Glutamatergic neuron (in vitro differentiated cells): ENCODE measurements at places on chromosomes 3 and 15. TPM values are rescaled to one million over a fixed set of nuclear protein-coding genes. Genes with fewer than 3 reads are reported as not detected.

DNA sequence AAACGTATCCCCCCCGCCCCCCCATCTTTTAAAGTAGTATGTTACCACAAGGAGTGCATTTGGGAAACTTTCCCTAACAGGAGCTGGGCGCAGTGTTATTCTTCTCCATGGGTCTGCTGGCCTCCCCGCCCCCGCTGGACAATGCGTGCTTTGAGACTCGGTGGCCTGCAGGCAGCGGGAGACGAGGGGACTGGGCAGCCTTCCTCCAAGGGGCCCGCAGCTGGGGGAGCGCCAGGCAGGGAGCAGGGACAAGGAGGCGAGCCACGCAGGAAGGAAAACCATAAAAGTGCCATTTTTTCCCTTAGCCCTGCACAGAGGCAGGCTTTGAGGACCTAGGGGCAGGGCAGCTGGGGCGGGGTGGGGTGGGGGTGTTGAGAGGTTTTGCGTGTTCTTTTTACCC lies 14.1 kb downstream of the SOX2 start:
- DNase-seq = peak; percentile 38

DNA sequence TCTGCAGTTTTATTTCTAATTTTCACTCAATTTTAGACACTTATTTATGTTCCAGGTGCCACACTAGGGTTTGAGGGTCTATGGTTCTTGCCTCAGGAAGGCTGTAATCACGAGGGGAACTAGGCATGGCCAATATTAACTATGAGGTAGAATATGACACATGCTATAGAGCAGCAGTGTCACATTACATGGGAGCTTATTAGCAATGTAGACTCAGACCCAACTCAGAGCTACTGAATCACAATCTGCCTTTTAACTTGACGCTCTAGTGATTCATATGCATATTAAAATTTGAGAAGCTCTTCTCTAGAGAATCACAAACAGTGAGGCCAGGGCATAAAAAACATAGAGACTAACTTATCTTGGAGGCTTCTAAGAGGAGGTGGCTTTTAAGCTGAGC lies 32.8 kb upstream of the MRPL3 start:
- no peak for DNase-seq

DNA sequence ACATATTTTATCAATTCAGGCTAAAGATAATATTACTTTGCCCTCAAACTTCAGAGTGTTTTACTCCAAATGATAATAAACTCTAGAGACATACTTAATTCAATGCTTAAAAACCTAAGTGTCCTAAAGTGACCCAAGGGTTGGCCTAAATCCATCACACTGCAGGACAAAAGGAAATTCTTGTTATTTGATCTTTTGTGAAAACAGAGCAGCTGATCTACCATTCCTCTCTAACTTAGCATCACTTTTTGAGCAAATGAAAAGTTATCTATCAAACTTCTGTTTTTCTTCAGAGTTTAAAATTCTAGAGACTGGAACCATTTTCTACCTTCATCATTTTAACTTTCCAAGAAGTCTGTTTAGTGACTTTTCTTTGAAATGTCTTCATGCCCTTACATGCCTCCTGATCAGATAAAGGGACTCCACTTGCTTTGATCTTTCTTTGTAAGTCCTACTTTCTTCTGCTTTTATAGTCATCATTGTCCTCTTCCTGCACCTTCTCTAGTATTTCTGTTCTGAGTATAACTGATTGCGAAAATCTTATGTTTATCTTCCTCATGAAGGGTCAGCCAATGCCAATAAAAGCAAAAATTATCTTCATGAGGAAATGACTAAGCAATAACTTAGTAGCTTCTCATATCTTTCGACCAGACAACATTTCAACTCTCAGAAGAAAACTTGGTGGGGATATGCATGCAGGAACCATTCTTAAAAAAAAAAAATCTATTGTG lies 378.7 kb upstream of the TGFBR2 start:
- DNase-seq = no peak

DNA sequence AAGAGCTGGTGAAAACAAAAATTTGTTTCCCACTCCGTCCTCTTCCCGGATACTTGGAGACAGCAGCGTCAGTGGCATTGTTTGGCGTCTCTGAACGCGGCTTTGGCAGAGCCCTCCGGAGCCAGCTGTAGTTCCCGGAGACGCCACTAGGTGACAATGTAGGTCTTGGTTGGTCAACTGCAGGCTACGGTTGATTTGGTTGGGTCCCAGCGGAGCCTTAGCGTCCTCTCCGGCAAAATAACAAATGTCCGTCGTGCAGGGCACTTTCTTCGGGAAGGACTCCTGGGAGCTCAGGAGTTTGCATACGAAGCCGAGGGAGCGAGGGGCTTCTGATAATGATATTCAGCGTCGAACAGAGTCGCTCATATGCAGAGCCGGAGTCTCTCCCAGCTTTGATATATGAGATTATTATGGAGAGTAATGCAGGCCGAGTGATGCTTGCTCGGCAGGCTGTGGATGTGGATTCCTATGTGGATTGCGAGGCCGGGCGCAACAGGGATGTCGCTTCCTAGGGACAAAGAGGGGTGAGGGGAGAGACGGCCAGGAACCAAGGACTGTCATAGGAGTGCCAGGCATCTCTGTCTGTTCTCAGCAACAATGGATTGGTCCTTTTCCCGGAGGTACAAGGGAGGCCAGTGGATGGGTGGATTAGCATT lies 74.8 kb downstream of the IL20RB start:
- DNase-seq = peak; percentile 99

- DNase-seq = no peak
These were observed 71.9 kb upstream of the THSD4 start for GRCh38 chr15:71043373-71043772.

DNA sequence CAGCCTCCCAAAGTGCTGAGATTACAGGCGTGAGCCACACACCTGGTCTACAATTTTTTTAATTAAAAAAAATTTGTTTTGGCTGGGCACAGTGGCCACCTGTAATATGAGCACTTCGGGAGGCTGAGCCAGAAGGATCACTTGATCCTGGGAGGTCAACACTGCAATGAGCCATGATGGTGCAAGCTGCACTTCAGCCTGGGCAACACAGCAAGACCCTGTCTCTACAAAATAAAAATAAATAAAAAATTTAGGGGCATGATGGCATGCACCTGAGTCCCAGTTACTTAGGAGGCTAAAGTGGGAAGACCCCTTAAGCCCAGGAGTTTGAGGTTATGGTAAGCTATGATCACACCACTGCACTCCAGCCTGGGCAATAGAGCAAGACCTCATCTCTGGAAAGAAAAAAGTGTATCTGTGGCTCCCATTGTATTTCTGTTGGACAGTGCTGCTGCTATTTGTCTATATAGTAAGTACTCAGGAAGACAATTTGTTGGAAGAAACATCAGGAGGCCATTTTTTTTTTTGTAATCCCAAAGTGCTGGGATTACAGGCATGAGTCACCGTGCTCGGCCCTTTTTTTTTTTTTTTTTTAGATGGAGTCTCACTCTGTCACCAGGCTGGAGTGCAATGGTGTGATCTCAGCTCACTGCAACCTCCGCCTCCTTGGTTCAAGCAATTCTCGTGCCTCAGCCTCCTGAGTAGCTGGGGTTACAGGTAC lies 27.5 kb upstream of the SH3BP5 start:
- DNase-seq = no peak

- no peak for DNase-seq
These were observed 77.5 kb upstream of the PRR23C start for GRCh38 chr3:139122221-139122581.

KLHL40 gene
- 0.44 TPM for total RNA-seq
